Stimulated activated CD8-positive, alpha-beta memory T cell treated with anti-CD3 and anti-CD28 coated beads, Interleukin-4, amount 100 ng/mL, for 1 hour (primary cell): ENCODE measurements at places on chromosomes 6 and 20.

- DNase-seq = no peak
These were observed 5.4 kb upstream of the DNAJC5 start for GRCh38 chr20:63889241-63890200.

GRCh38 chr6:157323966-157324300 lies 614 bp upstream of the TMEM242 start:
- DNase-seq = no peak

GRCh38 chr6:118787724-118788423 lies 106.1 kb upstream of the ASF1A start:
- no peak for DNase-seq

- no peak for DNase-seq
These were observed 26.2 kb upstream of the RHAG start for GRCh38 chr6:49662892-49663261.

GRCh38 chr6:25083784-25084507 lies 148.2 kb upstream of the RIPOR2 start:
- DNase-seq = no peak

DNA sequence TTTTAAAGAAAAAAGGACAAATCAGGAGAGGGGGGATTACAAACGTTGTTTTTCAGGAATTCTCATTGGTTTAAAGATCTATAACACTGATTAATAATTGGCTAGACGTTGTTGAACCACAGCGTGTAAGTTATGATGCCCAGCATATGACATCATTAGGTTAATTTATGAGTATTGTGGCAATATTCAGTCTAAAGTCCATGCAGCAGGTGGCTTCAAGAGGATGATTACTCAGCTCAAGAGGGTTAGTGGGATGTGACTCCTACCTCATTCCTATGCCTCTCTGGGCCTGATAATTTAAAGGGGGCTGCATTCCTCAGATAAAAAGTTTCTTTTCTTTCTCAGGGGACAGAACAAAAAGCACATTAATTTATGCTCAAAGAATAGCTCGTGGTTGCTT lies 1309.0 kb downstream of the EPHA7 start:
- no peak for DNase-seq

DNA sequence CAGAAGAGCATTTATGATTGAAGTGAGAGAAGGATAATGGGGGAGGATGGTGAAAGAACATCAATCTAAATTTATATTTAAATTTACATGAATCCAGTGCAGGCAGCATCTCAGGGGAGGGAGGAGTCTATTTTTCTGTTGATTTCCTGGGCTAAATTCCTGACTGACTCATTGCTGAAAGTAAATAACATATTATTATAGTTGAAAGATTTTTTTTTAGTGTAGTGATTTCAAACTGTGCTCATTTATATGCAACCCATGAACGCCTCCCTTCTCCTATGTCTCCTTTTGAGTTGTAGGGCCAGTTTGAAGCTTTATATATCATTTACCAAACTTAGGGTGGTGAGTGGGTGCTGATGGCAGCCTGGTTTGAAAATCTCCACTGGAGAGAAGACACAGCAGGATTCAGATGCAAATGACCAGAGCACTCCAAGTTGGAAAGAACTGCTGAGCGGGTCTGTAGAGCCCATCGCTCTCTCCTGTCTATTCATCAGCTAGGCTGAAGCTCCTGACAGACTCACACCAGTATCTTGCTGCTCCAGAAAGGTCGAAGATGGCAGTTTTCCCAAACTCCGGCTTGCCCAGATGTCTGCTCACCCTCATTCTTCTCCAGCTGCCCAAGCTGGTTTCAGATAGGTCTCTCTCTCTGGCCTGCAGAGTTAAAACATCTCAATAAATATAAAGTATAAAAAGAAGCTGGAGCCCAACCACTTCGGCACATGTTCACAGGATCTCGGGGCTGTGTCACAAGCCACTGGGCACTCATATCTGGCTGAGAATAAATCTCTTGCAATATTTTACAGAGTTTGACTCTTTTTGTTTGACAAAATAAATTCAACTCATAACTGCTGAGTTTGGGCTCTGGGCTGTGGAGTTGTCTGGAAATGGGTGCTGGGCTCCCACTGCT lies 18.3 kb downstream of the BTN2A1 start:
- DNase-seq = no peak

DNA sequence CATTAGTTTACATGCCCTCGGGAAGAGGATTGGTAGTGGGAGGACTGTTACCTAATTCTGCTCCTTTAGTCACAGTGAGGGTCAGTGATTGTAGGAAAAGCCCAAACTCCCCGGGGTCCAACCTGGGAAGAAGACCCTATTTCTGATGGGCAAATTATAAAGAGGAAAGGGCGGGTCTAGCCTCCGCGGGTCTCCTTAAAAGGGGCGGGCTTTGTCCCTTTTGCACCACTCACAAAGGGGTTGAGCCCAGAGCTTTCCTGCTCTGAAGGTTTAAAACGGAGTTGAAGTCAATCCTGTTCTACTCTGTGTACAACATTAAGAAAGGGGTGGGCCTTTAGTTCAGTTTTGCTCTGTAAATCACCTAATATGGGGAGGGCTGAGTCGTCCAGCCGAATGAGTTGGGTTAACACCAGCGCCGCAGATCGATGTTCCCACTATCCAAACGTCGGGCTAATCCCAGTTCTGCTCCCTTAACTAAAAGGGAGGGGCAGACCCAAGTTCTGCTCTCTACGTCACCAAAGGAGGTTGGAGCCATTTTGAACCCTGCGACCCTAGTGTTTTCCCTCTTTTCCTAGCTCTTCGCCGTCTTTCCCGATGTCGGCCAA lies 920 bp upstream of the RNF5 start:
- no peak for DNase-seq

- no peak for DNase-seq
These were observed 29.9 kb upstream of the MYO6 start for GRCh38 chr6:75719133-75719532.

- DNase-seq = no peak
These were observed 28.1 kb downstream of the RIOK1 start for GRCh38 chr6:7417684-7418083.

DNA sequence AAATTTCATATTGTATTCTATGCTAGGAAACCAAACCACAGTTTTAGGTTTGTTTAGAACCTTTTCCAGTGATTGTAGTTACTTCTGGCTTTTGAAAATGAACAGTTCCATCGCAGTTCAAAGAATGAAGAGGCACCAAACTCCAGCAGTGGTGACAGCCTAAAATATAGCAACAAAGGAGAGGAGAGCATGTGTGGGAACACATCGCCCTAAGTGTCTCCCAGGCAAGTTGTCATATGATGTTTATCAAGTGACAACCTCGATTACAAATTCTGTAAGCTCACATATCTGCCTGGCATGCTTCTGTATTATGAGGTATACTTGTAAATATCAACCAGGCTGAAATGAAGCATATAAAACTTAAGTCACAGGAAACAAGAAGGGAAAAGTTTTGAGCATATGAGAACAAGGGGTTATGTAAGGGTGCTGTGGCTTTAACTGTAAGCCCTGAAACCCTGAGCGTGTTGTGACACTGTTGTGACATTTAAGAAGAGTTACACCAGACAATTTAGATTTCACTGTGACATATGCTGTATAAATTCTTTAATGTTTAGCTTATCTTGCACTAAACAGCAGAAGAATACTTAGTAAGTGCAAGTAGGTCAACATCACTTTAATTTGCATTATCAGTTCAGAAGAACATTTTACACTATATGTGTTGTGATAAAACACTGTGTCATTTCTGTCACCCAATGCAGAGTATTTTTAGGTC lies 29.1 kb upstream of the FBXL4 start:
- no peak for DNase-seq

DNA sequence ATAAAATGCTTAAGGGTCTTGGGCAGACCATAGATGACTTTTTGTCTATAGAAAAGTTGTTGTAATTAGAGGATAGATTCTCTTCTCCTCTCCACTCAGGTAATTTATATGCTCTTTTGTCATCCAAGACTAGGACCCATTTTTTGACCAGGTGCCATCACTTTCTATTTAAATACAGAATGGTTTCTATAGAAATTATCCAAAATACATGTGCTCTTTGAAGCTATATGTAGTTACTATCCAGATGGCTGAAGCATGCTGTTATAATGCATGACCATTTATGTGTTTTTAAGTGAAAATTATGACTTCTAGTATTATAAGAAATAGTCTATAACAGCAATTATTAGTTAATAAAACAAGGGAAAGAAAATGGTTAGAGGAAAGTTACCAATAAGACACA lies 3.0 kb upstream of the MLIP start:
- DNase-seq = no peak

DNA sequence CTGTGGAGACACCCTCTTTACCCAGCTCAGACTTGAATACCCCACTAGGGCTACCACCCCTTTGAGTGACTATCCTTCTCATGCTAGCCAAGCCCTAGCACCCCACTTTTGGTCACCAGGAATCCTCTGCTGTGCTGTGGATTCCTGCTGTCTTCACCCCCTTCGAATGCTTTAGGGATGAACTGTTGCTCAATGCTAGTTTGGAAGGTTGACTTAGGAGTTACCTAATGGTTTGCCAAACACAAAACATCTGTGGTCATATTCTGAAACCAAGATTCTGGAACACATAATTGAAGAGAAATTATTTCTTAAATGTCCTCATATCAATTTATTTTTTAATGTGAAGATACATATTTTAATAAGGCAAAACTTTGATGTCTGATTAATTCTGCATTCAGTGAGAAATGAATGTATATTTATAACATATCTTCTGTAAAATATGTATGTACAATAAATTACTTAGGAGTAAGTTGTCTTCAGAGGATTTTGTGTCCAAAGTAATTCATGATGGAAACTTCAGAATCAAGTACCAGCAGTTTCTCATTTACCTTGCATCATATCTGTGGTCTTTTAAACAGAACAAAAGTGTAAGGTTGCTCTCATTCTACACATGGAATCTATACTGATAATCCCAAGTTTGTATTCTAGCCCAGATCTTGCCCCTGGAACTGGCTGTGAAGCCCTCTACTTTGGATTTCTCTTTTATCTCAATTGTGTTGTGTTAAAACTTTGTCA lies 46.9 kb downstream of the TMEM200A start:
- no peak for DNase-seq

GRCh38 chr6:43977404-43978111 lies 149.7 kb downstream of the MRPL14 start:
- no peak for DNase-seq

DNA sequence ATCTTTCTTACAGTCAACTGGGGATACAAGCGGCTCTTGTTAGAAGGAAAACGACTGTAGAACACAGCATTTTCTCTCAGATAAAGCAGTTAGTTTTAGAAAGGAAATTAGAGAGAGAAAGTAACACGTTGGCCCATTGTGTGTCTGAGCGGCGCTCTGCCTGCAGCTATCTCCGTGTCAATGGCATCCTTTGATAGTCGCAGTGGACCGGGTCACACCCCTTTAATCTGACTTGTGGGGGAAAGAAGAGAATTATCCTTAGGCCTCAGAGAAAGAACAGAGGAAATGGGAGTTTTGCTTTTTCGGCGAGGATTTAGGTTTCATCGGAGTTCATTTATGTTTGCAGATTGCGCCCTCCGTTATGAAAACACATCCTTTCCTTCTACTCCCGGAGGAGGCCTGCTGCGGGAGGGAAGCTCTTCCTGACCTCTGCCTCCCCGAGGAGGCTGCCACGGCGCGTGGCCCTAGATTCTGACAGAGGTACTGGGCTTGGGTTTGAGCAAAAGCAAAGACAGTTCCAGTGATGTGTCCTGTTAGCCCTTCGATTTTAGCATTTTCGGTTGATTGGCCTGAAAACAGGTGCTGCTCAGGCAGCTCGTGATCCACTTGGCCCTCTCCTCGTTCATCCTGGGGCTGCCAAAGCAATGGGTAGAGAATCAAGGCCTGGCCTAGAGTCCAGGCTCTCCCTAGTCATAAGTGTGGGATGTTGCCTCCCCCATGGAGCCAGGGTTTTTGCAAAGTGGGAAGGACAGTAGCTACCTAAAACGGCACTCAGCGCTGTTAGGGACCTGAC lies 74.9 kb downstream of the ZDHHC14 start:
- no peak for DNase-seq

DNA sequence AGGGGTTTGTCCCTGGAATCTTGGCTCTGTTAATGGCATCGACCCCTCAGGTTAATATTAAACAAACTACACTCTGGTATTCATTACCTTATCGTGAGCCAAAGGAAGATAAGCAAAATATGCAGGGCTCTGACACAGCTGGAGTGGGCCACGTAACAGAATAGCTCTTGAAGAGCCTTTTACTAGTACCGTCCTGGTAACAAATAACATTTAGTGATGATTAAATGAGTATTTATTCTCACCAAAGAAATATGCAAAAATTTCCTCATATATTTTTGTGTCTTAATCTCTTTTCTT lies 20.1 kb upstream of the UTRN start:
- DNase-seq = no peak

GRCh38 chr6:132598473-132598872 lies 8.9 kb upstream of the TAAR5 start:
- no peak for DNase-seq

GRCh38 chr6:54802775-54803634 lies 43.6 kb upstream of the FAM83B start:
- DNase-seq = no peak

GRCh38 chr20:21520702-21521595 lies 7.1 kb upstream of the NKX2-2 start:
- no peak for DNase-seq
